Hematopoietic multipotent progenitor cell treated with erythropoietin and hydrocortisone succinate and interleukin-3 and kit ligand, for 15 days (in vitro differentiated cells): ENCODE measurements at places on chromosomes 2 and 18.

DNA sequence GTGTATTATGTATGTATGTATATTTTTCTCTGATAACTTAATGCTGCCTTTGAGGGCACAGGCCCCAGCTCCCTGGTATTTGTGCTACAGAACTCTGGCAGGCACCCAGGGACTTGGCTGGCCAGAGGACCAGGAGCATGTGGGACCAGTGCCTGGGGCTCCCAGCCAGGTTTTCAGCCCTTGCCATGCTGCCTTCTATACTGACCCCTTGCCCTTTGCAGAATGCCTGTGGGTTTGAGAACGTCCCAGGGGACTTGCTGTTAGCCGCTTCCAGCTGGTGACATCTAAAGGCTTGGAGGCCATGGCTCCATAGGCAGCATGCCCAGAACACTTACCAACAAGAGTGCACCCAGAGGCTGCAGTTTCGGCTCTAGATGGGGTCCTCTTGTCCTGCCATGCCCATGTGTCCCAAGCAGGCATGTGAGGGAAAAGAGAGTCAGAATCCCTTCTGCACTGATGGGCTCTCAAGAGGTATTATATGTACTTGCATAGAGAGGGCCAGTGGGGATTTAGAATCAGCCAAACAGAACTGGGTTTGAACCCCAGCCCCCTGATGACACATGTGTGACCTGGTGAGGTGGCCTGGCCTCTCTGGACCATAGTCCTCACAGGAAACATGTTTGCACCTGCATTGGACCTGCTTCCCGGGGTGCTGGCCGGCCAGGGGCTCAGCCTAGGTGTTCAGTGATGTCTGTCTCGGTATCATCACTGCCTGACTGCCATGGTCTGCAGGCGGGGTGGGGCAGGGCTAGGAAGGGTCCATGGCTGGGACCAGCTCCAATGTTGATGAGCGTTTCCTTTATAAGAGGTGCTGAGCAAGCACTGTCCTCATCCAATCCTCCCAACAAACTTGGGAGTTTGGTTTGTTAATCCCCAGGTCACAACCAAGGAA lies 119.2 kb upstream of the FHL2 start:
- no peak for DNase-seq

GRCh38 chr2:213703406-213704098 lies 419.3 kb downstream of the SPAG16 start:
- no peak for DNase-seq

- DNase-seq = no peak
Measured at GRCh38 chr2:222912776-222913175, 51.9 kb downstream of the ACSL3 start.

DNA sequence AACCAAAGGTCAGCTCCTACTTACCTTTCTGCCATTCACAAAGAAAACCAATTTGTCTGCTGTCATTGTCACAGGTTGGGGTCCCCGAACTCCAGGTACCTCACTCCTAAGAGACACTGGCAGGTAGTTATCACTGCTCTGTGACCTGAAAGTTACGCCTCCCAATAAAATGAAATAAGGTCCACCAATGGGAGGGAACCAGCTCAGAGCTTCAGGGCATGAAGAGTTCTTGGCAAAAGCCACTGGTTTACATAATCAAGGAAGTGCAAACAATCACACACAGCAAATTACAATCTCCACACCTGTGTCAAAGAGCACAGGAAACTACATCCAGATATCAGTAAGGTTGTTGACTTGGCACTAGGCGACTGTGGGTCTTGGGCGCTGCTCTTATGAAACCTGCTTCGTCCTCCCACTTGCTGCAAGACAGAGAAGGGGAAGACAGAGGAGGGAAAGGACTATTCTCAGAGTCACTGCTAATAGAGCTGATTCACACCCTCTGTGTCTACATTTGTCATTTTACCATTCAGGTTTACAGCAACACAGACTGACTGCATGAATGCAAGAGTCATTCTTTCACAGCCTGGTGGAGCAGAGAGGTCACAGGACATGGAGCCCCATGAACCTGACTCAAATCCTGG lies at the start of gene XDH:
Gene XDH, minus strand, starts transcription at position 142 of the 641 bp plus-strand sequence. Its CDS starts 76 bp downstream, at position 66.
- no peak for DNase-seq

DNA sequence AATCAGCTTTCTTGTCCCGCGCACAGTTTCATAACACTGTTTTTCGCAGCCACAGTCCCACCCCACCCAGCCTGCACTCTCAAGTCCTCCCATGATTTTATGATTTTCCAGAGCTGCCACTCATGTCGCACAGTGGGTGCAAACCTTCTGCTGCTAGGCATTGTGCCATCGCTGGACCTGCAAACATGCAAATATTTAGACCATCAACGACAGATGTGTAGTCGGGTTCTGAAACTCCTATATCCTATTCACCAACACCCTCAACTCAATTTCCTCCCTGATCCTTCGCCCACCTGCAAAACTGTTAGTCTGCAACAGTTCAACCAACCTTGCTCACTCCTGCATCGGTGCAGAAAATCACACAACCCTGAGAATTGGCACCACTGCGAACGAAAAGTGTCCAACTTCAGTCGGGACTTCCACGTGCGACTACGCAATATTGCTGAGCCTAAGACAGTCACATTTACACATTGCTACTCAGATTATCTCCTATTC lies 871 bp upstream of the ALS2 start:
- DNase-seq = no peak

GRCh38 chr2:147538088-147538487 lies 306.7 kb upstream of the ACVR2A start:
- no peak for DNase-seq

- no peak for DNase-seq
Measured at GRCh38 chr2:102032368-102033030, 40.7 kb downstream of the IL1R2 start.

DNA sequence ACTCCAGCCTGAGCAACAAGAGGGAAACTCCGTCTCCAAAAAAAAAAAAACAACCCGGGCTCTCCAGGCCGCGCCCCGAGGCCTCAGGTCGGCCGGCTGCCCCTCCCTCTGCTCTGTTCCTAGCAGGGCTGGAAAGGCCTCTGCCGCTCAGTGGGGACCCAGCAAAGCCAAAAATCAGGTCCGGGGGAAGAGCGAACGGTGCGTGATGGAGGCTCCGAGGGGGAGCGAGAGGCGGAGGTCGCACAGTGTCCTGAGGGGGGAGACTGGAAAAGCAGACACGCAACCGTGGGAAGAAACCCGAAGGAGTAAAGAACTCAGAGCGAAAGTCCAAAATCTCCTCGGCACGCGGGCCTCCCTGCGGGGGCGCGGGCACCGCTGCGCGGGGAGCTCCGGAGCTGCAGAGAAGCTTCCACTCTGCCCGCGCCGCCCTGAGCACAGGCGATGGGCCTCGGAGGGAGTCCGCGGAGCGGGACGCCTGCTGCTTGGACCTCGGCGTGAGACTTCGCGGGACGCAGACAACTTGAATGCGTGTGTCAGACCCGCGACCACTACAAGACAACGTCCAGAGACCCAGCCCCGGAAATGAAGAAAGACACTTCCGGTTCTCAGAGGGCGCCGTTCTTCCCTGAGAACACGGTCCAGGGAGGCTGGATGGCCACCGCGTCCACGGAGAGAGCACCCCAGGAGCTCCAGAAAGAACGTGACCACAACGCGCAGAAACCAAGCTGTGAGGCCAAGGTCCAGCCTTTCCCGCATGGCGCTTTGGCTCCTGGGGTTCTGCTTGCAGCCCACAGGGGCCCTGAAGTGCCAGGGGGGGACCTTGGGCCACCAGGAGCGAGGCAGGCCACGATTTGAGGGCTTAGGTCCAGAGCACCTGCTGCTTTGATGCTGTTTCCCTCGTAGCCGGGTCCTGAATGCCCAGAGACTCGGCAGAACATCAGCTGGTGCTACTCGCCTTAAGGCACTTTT lies 219.8 kb downstream of the DPP10 start:
- no peak for DNase-seq
